NCI-H1436 treated with DMSO at 0.1 percent for 48 hours (cell line): ENCODE measurements at places on chromosomes 3 and 15.

GRCh38 chr15:68447976-68448755, 16.2 kb upstream of the ITGA11 start:
- no peak for DNase-seq

DNA sequence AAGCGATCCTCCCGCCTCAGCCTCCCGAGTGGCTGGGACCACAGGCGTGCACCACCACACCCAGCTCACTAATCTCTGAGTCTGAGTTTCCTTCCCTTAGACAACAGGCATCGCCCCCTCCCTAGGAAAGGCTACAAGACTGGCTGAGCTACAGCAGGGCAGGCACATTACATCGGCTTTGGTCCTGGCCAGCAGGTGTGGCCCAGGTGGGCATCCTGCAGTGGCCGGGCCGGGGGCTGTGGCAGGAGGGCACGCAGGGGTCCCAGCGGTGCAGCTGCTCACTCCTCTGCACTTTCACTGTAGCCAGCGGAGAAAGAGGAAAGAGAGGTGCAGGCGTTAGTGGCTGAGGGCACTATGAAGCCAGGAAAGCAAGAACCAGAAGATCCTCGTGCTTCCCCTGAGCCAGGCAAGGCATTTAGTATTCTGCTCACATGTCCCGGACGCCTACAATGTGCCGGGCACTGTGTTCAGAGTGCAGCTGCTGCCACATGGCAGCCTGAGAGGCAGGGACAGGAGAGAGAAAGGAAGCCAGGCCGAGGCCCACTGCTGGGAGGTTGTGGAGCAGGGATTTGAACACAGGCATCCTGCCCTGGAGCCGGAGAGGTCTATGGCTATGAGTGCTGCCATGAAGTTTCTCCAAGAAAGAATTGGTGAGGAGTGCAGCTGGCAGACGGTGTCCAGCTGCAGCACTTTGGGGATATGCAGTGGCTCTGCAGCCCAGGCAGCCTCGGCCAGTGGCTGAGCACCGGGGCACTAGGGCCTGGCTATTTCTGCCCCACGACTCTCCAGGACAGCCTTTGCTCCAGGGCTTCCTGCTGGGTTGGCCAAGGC, 22.3 kb downstream of the GRIP2 start:
- no peak for DNase-seq

DNA sequence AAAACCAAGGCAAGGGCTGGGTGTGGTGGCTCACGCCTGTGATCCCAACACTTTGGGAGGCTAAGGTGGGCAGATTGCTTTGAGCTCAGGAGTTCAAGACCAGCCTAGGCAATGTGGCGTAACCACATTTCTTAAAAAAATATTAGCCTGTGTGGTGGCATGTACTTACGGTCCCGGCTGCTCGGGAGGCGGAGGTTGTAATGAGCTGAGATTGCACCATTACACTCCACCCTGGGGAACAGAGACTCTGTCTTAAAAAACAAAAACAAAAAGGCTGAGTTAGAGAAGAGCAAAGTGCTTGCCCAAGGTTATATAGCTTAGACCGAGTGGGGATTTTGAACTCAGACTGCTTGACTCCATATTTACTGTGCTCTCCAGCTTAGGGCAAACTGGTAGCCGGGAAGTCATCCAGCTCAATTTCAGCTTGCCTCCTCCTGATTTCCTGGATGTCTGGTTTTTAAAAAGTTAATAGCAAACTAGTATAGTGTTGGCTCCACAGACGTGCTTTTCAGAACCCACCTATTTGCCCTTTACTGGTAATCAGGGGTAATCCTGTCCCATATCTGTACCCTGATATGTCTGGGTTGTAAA, 138.9 kb downstream of the CACNA1D start:
- no peak for DNase-seq

DNA sequence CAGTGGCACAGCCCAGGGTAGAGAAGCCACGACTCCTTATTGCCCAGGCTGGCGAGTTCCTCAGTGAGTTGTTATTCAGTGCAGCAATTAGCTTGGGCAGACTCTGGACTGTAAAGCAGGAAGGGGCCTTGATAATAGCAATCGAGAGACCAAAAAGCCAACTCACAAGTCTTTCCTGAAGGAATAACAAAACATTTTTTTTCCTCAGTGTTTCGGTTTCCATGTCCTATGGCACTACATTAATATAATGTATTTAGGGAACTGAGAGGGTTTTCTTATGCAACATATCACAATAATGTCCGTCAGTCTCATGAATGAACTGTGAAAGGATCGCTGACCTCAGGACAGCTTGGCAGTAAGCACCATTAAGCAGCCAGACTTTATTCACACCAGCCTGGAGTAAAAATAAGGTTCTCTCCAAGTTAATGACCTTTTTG, 248.9 kb upstream of the TBL1XR1 start:
- DNase-seq: no peak

DNA sequence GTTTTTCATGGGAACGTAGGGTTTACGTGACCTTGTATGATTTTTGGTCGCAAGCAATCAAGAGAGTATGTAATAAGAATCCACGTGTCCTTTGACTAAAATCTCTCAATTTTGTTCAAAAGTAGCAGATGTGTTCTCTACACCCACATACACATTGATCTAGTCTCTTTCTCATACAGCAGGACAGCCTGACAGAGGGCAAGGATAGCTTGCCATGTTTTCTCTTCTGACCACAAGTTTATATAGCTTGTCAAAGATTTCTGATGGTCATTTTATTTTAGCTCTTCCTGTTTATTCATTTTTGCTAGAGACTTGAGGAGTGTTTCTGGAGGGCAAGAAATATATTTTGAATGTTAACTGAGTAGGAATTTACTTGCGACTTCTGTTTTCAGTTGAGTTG, 570.2 kb upstream of the ALCAM start:
- no peak for DNase-seq
